GM12878 (cell line): ENCODE measurements at places on chromosomes 1 and 21.
A peak's percentile ranks its signal among the peaks of the same experiment; 100 is the strongest.

DNA sequence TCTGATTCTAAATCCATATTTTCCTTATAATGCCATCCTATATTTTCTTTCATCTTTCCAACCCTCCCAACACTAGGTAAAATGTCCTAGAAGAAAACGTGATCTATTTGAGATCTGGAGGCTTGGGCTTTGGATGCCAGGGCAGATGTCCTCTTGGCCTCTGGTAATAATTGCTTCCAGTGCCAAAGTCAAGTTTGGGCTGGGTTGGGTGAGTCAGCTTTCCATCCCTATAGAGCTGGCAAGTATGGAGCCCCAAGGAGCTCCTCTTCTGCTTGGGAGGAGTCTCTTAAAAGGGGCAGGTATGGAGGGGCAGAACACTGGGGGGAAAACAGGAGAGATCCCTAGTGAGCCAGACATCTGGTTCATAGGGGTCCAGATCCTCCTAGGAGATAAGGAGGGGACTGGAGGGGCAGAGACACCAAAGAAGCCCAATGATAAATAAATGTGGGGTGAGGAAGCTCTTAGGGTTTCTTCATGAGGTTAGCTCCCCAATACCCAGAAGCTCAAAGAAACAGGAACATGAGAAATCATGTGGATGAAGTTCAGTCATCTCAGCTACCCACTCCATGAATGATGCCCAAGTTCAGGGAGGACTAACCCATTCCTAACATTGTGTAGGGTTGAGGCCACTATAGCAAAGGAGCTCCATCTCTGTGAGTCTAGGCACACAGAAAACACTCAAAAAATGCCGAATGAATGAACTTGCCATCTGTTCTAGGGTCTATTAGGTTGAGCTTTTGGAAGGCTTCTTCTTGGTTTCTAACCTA lies 3.5 kb downstream of the C1orf116 start:
- no peak for DNase-seq

- DNase-seq: no peak
Measured at GRCh38 chr1:40884055-40884795, 22.1 kb upstream of the CITED4 start.

DNA sequence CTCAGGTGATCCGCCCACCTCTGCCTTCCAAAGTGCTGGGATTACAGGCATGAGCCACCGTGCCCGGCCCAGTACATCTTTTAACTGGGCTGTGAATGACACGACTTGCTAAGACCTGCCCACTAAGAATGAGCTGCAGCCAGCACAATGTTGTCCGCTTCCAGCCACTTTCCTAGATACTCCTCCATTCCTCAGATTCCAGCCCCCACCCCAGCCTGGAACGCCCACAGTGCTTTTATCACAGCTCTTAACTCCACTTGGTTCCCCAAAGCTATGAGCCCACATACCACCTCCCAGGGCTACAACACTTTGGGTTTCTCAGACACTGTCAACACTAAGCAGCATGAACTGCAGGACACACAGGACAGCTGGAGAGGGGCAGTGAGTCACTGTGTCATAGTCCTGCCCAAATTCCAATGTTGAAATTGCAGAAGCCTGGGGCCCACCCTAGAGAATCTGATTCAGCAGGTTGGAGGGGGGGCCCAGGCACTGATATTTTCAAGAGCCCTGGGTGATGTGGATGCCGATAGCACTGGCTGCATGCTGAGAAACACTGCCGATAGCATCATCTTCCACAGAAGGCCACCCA lies 58.0 kb downstream of the ACBD3 start:
- no peak for DNase-seq

DNA sequence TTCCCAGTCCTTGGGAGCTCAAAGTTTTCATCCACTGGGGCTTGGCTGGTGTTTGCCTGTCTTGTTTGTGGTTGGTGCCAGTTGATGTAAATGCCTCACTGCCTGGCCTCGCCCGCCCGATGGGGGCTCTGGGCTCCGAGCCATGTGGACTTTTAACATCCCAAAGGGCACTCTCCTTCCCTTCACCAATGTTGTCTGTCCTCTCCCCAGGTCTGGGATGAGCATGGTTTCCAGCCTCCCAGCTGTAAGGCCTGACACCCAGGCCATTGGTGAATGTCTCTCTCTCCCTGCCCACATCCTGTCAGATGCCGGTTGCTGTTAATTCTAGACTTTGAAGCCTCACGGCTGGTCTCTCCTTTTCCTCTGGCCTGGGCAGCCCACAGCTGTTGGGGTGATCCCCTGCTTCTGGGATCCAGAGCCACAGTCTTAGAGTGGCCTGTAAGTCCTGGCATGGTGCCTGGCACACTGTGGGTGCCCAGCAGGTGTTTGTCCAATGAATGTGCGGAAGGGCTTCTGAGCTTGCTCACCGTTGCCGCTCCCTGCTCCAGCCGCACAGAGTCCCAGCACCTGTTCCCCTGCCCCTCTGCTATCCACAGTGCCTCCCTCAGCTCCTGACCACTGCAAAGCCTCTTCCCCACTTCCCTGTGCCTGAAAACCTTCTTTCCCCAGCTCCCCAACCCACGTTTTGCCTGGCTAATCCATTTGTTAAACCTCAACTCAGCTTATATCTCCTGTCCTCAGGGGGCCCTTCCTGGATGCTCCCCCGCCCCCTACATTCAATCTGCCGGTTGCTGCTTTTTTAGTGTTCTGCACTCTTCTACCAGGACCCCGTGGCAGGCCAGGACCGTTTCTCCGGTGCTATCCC lies 3.3 kb upstream of the C1orf174 start:
- DNase-seq: no peak

GRCh38 chr1:183433703-183434102 lies 15.5 kb upstream of the NMNAT2 start:
- no peak for DNase-seq

- DNase-seq: no peak
Measured at GRCh38 chr1:55696891-55697290, 481.7 kb upstream of the USP24 start.

DNA sequence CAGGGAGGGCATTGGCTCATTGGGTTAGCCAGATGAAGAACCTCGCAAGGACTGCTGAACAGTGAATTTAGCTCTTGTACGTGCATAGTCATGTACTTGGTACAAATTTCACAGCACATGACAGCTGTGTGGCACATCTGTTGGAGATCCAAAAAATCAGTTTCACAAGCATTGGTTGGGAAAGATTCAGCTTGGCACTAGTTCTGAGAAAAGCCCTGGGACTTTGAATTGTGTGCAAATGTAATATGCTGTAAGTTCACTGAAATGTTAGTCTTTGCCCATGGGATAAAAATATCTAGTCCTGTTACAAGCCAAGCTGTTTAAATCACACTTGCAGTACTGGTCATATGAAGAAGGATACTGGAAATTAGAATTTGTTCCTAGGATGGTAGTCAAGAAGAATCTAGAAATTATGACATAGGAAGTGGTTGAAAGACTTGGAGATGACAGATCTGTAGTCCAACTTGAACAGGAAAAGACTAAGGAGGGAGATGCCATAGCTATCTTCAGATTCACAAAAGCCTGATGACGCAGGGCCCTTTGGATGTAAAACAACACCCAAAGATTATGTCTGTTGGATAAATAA lies 19.2 kb downstream of the LAMC2 start:
- no peak for DNase-seq

DNA sequence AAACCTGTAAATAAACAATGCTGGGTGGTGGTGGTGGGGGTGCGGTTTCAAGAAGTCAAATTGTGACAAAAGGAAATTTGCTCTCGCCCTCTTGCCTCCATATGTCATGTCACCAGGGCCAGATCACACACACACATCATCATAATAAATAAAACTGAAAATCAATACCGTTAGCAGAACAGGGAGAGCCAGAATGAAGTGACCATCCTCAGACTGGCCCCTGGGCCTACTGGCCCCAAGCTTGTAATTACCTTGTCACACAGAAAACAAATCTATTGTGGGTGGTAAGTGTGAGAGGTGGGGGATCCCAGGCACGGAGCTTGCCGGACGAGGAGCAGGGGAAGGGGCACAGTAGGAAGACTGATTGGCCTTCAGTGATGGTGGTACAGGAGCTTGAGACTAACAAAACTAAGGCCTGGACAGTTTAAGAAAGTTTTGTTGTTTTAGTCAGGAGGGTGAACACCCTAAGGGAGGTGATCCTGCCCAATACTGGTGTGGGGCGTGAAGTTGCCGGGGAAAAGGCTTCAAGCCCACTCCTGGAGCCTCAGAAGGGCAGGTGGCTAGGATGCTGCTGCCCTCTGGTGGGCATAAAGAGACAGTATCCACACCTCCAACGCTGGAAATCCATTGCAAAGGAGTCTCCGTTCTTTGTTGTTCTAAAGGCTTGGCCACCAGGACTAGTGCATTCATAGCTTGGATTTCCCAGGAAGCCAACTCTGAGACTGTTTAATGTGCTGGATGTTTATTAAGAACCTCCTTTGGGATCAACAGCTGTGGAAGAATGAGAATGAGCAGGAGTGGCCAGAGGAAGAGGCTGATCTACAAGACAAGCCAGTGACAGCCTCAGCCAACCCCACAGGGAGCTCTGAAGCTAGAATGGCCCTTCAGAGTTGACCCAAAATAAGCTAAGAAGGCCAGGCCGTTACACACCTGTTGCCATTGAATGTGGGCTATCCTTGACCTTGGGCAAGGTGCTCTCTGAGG lies 8.1 kb upstream of the C1orf216 start:
- DNase-seq: no peak

- no peak for DNase-seq
Measured at GRCh38 chr1:184975208-184975870, 1.0 kb upstream of the NIBAN1 start.

- DNase-seq: no peak
Measured at GRCh38 chr21:37800456-37801061, 115.7 kb downstream of the KCNJ6 start.

- no peak for DNase-seq
Measured at GRCh38 chr1:67126974-67127373, 7.8 kb downstream of the C1orf141 start.

GRCh38 chr21:36927719-36928117 lies 38.8 kb downstream of the HLCS start:
- peak; percentile 12 for DNase-seq

DNA sequence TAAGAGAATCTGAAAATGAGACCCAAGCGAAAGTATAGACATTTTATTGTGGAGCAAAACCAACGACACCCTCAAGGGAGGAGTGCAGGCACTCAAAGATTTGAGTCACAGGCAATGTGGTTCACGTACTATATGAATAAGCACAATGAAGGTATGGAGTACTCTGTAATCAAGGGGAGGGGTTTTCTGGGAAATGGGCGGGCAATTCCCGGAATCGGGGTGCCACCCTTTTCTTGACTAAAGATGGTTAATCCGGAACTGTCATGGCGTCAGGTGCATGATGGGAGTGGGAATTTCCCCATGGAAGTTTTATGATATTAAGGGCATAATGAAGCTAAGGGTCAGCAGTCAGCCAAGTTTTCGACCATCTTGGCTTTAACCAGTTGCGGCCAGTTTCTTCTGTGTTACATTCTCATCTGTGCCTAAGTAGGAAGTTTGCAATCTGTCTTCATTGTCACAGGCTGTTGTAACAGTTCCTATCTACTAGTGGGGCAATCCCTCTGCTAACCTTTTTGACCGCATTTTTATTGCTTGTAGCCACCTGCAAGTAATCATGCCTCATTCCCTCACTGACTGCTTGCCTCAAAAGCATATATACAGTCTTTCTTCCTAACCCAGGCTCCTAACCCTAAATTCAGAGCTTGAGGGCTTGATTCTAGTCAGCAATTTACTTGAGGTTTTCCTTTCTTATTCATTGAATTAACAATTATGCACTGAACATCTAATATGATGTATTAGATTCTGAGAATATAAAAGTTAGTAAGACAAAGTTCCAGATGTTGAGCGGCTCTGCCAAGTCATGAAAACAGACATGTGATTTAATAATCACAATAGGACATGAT lies 775 bp upstream of the AIM2 start:
- DNase-seq: peak; percentile 94
